ENCODE measurements at places on chromosomes 11 and 22.

- DNase-seq, result no peak
Measured at GRCh38 chr22:37816543-37817180, 6.5 kb upstream of the GALR3 start.

DNA sequence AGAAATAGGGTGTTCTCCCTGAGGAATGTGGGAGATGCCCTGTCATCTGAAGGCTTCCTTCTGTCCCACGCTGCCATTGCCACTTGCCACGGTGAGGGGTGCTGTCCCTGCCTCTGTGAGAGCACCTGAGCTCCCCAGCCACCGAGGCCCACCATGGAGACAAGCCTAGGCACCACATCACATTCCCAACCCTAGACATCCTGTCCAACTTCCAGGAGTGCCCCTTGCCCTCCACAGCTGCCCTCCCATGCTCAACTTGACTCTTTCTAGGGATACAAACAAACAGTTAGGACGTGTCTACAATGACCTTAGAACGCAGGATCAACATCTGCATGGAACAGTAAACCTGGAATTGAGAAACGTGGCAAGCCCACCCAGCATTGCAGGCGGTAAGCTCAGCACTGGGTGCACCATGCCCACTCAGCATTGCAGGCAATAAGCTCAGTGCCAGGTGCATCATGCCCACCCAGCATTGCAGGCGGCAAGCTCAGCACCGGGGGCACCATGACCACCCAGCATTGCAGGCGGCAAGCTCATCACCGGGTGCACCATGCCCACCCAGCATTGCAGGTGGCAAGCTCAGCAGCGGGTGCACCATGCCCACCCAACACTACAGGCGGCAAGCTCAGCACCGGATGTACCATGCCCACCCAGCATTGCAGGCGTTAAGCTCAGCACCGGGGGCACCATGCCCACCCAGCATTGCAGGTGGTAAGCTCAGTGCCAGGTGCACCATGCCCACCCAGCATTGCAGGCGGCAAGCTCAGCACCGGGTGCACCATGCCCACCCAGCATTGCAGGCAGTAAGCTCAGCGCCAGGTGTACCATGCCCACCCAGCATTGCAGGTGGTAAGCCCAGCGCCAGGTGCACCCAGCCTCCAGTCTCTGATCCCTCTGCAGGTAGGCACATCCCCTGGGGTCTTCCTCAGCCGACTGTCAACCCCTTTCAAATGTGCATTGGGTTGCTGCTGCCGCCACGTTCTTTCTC is 1463.9 kb downstream of the TBC1D22A start:
- no peak for DNase-seq

- no peak for DNase-seq
Measured at GRCh38 chr11:44942029-44942955, 8.4 kb downstream of the TP53I11 start.

DNA sequence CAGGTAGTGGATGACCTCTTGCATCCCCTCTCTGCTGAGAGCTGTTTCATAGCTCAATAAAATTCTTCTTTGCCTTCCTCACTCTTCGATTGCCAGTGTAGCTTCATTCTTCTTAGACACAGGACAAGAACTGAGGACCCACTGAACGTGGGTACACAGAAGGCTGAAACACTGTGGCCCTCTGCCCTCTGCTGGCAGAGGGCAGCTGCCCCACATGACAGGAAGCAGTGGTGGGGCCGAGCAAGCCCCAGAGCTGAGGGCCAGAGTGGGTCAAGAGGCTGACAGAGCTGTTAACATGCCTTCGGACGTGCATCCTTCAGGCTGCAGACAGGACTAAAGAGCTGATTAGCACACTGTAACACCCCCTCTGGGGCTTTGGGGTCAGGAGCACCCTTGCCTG is 15.6 kb downstream of the SMC1B start:
- no peak for DNase-seq

DNA sequence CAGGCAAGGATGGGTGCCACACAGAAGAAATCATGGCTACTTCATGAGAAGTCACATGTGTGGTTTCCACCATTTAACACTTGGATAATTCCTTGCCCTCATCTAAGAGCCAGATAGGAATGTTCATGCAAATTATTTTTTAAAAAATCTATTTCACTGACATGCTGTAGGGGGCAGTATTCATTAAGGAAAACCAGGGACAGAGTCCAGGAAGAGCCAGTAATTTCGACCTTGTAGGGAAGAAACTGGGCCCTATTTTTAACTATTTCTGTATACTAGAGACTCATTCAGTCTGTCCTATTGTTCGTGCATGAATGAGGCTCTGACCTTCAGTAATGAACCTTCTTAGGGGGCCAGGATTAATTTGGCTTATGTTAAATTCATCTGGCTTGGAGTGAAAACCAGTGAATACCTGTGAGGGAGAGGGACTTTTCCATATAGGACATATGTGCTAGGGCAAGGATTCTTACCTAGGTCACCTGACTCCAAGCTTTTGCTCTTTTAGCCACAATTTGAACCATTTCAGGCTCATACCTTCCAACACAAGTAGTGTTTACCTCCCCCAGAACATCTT is 192.7 kb downstream of the NAV2 start:
- DNase-seq, result no peak

Data from T-helper 9 cell (primary cell).